Stimulated activated CD4-positive, alpha-beta T cell treated with anti-CD3 and anti-CD28 coated beads, Interleukin-1b, Interleukin-23, amount 100 ng/mL, for 1 hour (primary cell): ENCODE measurements at places on chromosomes 16 and 17.
A peak's percentile ranks its signal among the peaks of the same experiment; 100 is the strongest.

DNA sequence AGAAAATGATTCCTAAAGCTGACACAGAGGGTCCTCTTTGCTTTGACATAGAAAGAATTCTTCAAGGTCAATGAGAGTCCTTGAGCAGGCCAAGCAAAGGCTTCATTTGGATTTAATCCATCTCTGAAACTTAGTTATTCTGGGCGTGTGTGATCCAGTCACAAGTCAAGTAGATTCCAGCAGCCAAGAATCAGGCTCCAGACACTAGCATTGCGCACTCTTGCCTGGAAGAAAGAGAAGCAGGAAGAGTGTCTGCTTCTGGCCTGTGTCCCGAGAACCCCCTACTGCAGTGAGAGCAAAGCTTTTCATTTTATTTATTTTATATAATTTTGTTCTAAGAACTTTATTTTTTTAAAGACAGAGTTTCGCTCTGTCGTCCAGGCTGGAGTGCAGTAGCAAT lies 88.2 kb upstream of the CACNG5 start:
- no peak for DNase-seq

- no peak for DNase-seq
Observed at GRCh38 chr16:19858340-19859018, 26.2 kb downstream of the GPRC5B start.

- DNase-seq = no peak
Observed at GRCh38 chr17:42913522-42913921, 12.9 kb downstream of the G6PC1 start.

GRCh38 chr16:81539009-81539758 lies 94.6 kb downstream of the CMIP start:
- DNase-seq = no peak

DNA sequence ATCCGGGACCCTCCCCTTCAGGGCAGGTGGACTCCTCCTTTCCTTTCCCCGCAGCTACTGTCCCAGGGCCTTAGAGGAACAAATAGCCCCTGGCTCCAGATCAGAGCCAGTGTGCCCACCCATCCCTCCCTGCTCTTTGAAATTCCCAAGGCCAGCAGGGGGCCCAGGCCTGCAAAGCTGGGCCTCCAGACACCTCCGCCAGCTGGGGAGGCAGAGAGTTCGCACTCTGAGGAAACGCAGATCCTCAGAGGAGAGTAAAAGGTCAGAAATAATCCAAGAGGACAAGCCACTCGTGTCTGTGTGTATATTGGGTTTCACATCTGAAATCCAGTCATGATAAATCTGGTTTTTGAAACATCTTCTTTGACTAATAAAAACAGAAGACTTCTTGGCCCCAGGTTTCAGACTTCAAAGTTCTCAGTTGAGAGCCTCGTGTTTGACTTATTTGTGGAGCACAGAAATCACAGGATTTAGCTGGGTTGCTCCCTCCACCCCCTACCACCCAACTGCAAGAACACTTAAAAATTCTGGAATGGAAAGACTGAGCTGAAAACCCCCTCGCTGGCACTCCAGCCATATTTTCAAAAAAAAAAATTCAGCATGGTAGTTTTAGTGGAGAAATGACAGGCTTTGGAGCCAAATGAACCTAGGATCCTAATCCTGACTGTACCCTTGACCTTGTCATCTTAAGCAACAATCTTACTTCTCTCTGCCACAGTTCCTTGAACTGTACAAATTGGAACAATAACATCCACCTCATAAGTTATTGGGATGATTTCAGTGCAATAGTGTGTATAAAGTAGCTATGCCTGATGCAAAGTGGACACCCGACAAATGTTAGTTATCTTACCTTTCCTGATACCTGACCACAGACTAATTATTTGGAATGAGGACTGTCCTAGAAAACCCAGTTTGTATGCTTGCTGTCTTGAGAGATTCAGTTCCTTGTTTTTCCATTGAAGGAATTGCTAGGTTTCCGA lies 44.5 kb upstream of the TBX2 start:
- DNase-seq = no peak

- DNase-seq = no peak
Observed at GRCh38 chr16:85697431-85697830, 8.7 kb upstream of the GINS2 start.

GRCh38 chr17:78347453-78347852 lies 12.4 kb downstream of the SOCS3 start:
- no peak for DNase-seq

- no peak for DNase-seq
Observed at GRCh38 chr16:88458039-88458772, 5.1 kb downstream of the ZFPM1 start.

- peak; percentile 26 for DNase-seq
Observed at GRCh38 chr17:49880291-49881053, 32.6 kb upstream of the TAC4 start.

- DNase-seq = no peak
Observed at GRCh38 chr16:56888806-56889205, 23.8 kb downstream of the SLC12A3 start.

- no peak for DNase-seq
Observed at GRCh38 chr16:11624636-11625607, 38.2 kb upstream of the LITAF start.

- DNase-seq = no peak
Observed at GRCh38 chr17:42844271-42844670, at the start of gene AOC2. Gene AOC2, plus strand, starts transcription at chr17:42844580. Its CDS starts 47 bp downstream, at chr17:42844627.

DNA sequence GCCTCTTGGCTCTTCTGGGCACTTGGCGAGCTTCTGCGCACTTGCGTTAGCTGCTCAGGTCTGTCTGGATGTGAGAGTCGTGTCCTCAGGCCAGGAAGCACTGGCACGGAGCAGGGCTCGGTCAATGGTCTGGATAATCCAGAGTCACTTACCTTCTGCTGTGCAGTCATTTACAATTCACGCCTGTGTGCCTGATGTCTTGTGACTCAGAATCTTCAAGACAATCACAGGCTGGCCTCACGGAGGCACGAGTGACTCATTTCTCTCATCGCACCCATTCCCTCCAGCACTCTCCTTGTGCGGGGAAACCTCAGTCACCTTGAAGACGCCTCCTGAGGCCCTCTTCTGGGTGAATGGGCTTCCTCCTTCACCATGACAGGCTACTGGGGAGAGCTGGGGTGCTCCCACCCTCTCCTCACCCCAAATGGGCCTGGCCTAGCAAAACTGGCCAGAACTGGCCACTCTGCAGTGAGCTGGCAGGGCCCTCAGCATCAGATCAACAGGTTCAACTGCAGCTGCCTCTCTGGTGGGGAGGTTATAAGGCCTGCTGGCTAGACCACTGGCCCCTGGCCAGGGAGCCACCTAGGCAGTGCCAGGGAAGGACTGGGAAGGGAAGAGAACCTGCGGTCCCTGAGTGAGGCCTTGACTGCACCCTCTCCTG lies 1.9 kb upstream of the CAPN15 start:
- DNase-seq = peak; percentile 47

- no peak for DNase-seq
Observed at GRCh38 chr17:59783221-59784047, 76.0 kb downstream of the VMP1 start.

GRCh38 chr17:48163809-48164208 lies 56.2 kb downstream of the SNX11 start:
- DNase-seq = no peak

DNA sequence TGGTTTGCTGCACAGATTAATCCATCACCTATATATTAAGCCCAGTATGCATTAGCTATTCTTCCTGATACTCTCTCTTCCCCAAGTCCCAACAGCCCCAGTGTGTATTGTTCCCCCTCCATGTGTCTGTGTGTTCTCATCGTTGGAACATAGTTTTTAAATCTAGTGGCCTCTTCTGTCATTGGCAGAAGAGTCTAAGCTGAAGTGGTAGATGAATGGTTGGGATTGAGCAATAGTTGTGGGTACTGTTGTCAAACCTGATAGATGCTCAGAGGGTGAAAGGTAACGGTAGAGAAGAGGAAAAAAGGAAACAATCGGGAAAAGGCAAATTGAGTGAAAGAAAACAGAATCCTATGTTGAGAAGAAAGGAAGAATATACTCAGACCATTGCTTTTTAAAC lies 29.9 kb downstream of the MAP3K3 start:
- DNase-seq = no peak

DNA sequence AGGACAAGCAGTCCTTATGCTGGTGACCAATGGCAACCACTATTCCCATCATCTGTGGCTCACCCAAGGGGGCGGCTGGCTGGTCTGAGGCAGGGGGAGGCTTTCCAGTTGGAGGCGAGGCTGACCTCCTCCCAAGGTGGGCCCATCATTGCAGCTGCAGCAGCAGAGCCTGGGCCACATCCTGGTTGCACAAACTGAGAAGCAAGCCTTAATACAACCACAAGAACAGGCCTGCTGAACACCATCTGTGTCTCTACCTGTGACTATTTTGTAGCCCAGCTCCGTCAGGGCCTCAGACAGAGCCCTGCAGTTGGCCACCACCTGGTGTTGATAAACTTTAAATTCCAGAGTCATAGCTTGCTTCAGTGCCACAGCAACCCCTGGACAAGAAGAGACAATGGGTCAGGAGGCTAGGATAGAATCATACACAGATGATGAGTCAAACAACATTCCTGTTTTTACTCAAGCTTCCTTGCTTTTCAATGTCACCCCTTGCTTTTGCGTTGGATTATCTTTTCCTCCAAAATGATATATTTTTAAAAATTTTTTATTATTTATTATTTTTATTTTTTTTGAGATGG lies 17.9 kb downstream of the SMCR8 start:
- no peak for DNase-seq

DNA sequence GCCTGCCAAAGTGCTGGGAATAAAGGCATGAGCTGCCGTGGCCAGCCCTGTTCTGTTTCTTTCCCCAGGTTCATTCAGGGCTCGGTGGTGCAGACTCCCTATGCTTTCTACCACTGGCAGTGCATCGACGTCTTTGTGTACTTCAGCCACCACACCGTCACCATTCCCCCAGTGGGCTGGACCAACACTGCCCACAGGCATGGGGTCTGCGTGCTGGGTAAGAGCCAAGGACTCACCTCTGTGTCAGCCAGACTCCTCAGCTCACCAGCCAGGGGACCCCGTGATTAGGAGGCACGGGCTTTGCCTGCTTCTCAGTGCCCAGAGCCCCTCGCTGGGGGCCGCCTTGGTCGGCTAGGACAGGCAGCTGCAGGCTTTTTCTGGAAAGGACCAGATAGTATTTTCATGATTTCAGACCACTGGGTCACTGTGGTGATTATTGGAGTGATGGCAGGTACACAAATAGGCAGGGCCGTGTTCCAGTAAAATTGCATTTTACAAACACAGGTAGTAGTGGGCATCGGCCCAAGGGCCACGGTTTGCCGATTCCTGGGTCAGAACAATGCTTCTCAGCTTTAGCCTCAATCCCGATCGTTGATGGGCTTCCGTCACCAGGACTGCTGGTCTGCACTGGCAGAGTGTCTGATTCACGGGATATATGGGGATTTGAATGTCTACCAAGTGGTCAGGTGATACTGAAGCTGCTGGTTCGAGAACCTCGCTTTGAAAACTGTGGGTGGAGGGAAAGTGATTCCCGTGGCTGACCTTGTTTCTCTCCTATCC lies 5.0 kb downstream of the ENGASE start:
- no peak for DNase-seq

GRCh38 chr17:73901249-73901648 lies 257.0 kb upstream of the SDK2 start:
- no peak for DNase-seq

- no peak for DNase-seq
Observed at GRCh38 chr17:58336456-58337209, 8.0 kb upstream of the TSPOAP1 start.
